EH (cell line): ENCODE measurements at places on chromosomes 3 and 15.

GRCh38 chr15:41997845-41998244, 23.0 kb downstream of the PLA2G4E start:
- no peak for DNase-seq

DNA sequence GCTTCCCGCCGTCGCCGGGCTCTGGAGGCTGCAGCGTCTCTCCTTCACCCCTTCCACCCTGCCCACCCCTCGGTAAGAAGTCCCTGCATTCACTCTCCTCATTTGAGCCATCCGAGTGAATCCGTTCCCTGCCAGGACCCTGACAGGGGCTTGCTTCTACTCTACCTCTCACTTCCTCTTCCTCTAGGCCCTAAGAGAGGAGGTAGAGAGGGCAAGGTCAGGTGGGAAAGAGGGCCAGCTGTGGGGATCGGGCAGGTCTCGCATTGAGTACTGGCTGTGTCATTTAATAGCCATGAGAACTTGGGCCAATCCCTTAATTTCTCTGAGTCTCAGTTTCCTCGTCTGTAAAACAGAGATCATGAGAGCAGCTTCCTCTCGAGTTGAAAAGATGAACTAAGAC, 283.6 kb downstream of the UACA start:
- DNase-seq = no peak

DNA sequence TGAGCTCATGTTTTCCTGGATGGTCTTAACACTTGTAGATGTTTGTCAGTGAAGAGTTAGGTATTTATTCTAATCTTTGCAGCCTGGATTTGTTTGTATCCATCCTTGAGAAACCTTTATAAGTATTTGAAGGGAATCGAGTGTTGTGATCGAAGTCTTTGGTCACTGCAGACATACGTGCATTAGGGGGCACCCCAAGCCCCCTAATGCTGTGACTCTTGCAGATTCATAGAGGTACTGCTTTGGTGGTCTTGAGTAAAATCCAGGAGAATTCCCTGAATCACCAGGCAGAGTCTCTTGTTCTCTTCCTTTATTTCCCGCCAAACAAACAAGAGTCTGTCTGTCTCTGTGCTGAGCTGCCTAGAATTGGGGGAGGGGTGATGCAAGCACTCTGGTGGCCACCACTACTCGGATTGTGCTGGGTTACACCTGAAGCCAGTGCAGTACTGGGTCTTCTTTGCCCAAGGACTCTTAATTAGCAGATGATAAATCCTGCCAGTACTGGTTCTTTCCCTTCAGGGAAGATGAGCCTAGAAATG, 170.5 kb upstream of the POU1F1 start:
- DNase-seq = no peak

- peak; percentile 20 for DNase-seq
Measured at GRCh38 chr15:75307778-75308390, 25.2 kb downstream of the GOLGA6D start.

GRCh38 chr3:13019243-13020095, 53.8 kb downstream of the IQSEC1 start:
- peak; percentile 86 for DNase-seq
